ENCODE measurements at places on chromosomes 16 and 17. TPM values are rescaled to one million over a fixed set of nuclear protein-coding genes. Genes with fewer than 3 reads are reported as not detected.

- no peak overlapping the region for H3K27ac ChIP-seq
- no peaks in the 10 kb centered on the region for H3K4me1 ChIP-seq
- H3K27me3 ChIP-seq, result no peaks in the 10 kb centered on the region
- no peak for DNase-seq
Observed at GRCh38 chr16:47847220-47847970, 308.4 kb downstream of the ABCC12 start.

GRCh38 chr17:80449930-80450576 lies 26.4 kb downstream of the NPTX1 start:
- H3K4me1 ChIP-seq, result peaks cover 12% of the 10 kb centered on the region
- H3K27ac ChIP-seq, result no peak overlapping the region
- H3K36me3 ChIP-seq, result no peaks in the 10 kb centered on the region
- no peak overlapping the region for H3K4me3 ChIP-seq
- no peak for DNase-seq

MEIOB gene
- total RNA-seq, result not detected

DNA sequence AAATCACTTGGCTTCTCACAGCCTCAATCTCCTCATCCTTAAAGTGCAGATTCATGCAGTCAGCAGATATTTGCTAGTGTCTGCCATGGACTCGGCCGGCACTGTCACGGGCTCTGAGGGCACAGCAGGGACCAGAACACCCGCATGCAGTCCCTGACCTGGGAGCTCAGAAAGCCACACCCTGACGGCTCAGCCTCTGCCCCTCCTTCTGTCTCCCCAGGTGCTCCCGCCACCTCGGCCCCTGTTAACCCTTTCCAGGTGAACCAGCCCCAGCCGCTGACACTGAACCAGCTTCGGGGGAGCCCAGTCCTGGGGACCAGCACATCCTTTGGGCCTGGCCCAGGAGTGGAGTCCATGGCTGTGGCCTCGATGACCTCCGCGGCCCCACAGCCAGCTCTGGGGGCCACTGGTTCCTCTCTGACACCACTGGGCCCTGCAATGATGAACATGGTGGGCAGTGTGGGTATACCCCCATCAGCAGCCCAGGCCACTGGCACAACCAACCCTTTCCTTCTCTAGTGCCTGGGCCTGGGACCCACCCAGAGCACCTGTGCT lies 28.7 kb downstream of the B9D1 start:
- no peak overlapping the region for H3K4me3 ChIP-seq
- no peaks in the 10 kb centered on the region for H3K4me1 ChIP-seq
- H3K27me3 ChIP-seq, result peaks cover 10% of the 10 kb centered on the region
- no peak for DNase-seq
- no peak overlapping the region for H3K27ac ChIP-seq

CDH3 gene
- total RNA-seq, result 0.28 TPM

KLHL11 gene
- 13.6 TPM for total RNA-seq

GRCh38 chr16:72794319-72794718 lies 253.6 kb downstream of the ZFHX3 start:
- no peak overlapping the region for H3K27ac ChIP-seq
- H3K4me3 ChIP-seq, result no peak overlapping the region
- peaks cover 13% of the 10 kb centered on the region for H3K27me3 ChIP-seq
- H3K36me3 ChIP-seq, result peaks cover 17% of the 10 kb centered on the region
- H3K4me1 ChIP-seq, result no peaks in the 10 kb centered on the region

NPB gene
- total RNA-seq, result 1.0 TPM

DRC7 gene
- not detected for total RNA-seq

CCDC78 gene
- total RNA-seq, result 6.1 TPM

DNA sequence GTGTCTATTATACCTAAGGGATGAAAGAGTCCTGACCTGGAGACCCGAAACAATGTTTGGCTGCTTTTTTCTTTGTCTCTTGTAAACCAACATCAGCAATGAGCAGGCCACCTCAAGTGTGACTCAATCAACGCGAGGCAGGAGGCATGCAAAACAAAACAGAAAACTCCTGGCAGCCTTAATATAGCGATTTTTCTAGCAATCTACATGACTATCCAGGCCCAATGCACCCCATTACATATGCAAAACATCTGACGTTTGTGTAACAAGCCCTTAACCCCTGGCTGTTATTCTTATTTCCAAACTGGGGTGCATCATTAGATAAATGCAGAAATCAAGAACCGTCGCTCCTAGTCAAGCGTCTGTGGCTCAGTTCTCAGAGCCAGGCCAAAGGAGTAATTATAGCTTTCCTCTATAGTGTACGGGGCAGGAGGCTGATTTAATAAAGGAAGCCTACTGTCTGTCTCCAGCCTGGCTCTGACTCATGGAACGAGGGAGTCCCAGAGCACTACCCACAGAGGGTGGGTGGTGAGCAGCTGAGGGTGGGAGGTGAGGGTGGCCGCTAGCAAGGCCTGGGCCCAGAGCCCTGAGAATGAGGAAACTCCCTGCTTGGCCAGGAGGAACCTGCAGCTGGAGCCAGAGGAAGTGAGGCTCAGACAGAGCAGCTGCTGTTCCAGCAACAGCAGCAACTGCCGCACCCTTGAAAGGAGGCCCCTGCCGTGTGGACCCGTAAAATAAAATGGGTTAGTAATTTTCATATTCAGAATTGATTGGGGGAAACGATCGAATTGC lies 43.9 kb downstream of the CHD9 start:
- H3K4me3 ChIP-seq, result peak overlapping the region; percentile 86
- peaks cover 6% of the 10 kb centered on the region for H3K36me3 ChIP-seq
- H3K27me3 ChIP-seq, result no peaks in the 10 kb centered on the region
- H3K27ac ChIP-seq, result peak overlapping the region; percentile 86

GRCh38 chr16:57781741-57782606 lies 20.3 kb downstream of the KIFC3 start:
- peak overlapping the region; percentile 56 for H3K27ac ChIP-seq
- peaks cover 3% of the 10 kb centered on the region for H3K27me3 ChIP-seq
- DNase-seq, result no peak
- H3K4me1 ChIP-seq, result no peaks in the 10 kb centered on the region
- no peak overlapping the region for H3K4me3 ChIP-seq

GRCh38 chr16:66485376-66485775 lies 58.3 kb downstream of the BEAN1 start:
- peak overlapping the region; percentile 40 for H3K27ac ChIP-seq
- H3K36me3 ChIP-seq, result no peaks in the 10 kb centered on the region
- H3K27me3 ChIP-seq, result peaks cover under 1% of the 10 kb centered on the region
- peaks cover 19% of the 10 kb centered on the region for H3K4me1 ChIP-seq

DNA sequence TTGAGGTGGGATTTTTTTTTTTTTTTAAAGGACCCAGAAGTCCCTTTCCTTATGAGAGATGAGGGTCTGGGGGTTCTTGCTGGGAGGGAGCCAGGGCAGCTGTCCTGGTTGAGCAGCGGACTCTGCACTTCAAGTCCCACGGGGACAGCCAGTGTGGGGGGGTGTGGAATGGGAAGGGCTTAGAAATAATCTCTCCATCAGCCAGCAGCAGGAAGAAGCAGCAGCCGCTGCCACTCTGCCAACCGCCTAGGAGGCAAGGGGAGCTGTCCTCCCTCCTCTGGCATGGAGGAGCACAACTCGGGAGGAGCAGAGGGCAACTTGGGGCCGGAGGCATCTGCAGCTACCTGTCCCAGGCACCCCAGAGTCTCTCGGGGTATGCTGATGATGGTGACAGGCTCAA lies at the start of gene KCNG4:
TSS of gene KCNG4 (minus strand) at position 104 of the 400 bp plus-strand sequence. CDS start 2,527 bp downstream, outside the sequence.
- no peaks in the 10 kb centered on the region for H3K36me3 ChIP-seq
- no peak within 1 kb of the TSS for H3K27ac ChIP-seq
- DNase-seq, result no peak
- no peaks in the 10 kb centered on the region for H3K4me1 ChIP-seq
- peaks cover 33% of the 10 kb centered on the region for H3K27me3 ChIP-seq
- H3K4me3 ChIP-seq, result no peak within 1 kb of the TSS

DNA sequence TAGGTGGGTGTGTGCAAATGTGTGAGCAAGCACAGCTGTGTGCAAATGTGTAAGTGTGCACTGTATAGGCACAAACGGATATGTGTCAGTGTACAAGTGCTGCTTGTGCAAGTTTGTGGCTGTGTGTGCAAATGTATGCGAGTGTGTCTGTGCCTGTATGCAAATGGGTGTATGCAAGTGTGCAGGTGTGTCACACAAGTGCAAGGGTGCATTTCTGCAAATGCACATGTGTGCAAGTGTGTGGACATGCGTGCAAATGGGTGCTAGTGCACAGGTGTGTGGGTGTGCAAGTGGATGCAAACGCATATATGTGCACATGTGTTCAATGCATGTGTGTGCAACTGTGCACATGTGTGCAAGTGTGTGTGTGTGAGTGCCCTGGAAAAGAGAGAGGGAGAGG lies 76.5 kb upstream of the TNRC6C start:
- peaks cover 8% of the 10 kb centered on the region for H3K27me3 ChIP-seq
- peak overlapping the region; percentile 87 for H3K4me3 ChIP-seq
- peaks cover 1% of the 10 kb centered on the region for H3K36me3 ChIP-seq
- H3K27ac ChIP-seq, result peak overlapping the region; percentile 99
- peaks cover 36% of the 10 kb centered on the region for H3K4me1 ChIP-seq

DNA sequence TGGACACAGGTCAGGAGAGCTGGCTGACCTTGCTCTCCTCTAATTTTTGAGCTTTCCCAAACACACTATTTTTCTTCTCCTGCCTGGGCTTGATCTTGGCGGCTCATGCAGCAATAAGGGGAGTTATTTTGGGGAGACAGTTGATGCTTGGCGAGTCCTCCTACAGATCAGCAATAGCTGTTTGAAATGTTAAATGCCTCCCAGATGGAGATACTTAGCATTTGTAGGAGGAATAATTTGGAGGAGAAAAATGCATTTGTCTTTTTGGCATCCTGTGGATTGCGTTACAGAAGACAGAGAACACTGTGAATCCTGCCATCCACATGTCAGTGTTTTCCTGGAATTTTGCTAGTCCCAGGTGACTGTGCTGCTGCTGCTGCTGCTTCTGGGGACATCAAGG lies 328.0 kb upstream of the XYLT1 start:
- H3K36me3 ChIP-seq, result no peaks in the 10 kb centered on the region
- H3K4me3 ChIP-seq, result no peak overlapping the region
- H3K27ac ChIP-seq, result no peak overlapping the region
- no peak for DNase-seq
- H3K4me1 ChIP-seq, result no peaks in the 10 kb centered on the region

DNA sequence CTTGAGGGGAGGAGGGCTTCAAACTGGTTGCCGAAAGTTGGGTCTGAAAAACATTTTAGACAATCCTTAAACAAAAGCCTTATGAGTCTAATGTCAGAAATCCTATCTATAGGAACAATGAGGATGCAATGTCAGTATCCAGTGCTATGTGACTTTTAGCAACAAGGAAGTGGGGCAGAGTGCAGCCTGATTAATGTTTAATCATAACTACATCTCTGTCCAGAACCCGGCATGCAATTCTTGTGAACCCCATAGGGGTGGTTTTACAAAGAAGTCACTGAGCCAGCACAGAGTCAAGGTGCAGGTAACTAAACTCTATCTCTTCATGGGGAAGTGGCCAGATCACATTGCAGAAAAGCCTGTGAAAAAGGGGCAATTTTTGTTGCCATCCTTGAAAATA lies 267.5 kb downstream of the HS3ST4 start:
- no peak overlapping the region for H3K27ac ChIP-seq
- H3K36me3 ChIP-seq, result no peaks in the 10 kb centered on the region
- H3K27me3 ChIP-seq, result no peaks in the 10 kb centered on the region
- H3K4me1 ChIP-seq, result no peaks in the 10 kb centered on the region

DNA sequence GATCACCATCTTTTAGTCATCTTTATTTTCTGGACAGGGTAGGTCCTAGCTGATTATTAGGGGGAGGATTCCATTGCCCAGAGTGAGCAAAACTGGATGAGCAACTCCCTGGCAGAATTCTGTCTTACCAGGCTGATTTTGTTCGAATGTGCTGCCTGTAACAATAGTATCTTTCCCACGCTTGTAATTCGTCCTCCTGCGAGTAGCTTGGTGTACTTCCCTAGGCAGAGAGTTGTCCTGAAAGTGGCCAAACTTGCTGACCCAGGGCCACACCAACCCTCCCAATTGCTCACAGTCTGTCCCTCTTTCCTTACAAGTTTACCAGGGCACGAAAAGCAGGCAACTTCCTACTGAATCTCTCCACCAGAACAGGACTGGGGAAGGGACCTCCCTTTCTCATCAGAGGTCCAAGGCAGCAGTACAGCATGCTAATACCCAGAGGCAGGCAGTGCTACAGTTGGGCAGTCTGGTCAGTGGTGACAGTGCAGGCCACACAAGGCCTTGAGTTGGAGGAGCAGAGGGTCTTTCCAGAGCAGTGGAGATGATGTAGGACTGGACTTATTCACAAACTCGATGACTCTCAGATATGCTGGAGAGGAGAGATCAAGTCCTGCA lies 67.8 kb upstream of the NLK start:
- H3K4me3 ChIP-seq, result no peak overlapping the region
- DNase-seq, result no peak
- H3K4me1 ChIP-seq, result no peaks in the 10 kb centered on the region

TNFRSF13B gene
- total RNA-seq, result not detected

DNA sequence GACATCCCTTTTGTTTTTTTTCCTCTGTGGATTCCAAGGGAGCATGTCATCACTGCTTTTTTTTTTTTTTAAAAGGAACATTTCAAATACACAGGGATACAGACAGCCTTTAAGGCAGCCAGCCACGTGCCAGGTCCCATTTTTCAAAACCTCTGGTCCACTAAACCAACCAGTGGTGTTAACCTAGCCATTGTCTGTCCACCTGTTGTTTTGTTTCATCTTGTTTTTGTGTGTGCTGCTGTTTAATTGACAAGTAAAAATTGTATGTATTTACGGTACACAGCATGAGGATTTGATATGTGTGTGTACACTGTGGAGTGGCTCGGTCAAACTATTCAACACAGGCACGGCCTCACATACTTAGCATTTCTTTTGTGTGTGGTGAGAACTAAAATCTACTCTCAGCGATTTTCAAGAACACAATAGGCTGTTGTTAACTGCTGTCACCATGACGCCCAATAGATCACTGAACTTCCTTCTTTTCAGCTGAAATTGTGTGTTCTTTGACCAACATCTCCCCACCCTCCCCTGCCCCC lies 19.2 kb downstream of the TMEM114 start:
- DNase-seq, result no peak
- H3K4me3 ChIP-seq, result no peak overlapping the region
- peaks cover 13% of the 10 kb centered on the region for H3K4me1 ChIP-seq
- no peaks in the 10 kb centered on the region for H3K36me3 ChIP-seq
- H3K27me3 ChIP-seq, result peaks cover 16% of the 10 kb centered on the region

DNA sequence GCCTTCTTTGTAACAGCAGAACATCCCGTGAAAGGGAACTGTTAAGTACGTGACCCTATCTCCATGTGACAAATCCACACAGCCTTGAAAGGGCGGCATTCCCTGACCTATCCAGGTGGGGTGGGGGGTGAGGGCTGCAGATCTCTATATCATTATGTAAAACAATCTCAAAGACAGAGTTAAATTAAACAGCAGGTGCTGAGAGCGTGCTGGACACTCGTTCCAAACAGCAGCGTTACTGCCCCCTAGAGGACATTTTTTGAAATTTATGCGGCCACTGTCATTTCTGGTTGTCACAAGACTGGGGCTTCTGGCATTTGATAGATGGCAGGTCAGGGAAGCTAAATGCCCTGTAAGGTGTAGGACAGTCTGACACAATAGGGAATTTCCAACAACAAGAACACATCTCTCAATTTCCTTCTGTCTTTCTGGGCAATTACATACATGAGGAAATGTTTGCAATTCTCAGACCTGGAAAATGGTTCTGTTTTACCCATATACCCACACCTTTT lies 6.7 kb upstream of the SLC25A39 start:
- no peak overlapping the region for H3K27ac ChIP-seq
- no peak overlapping the region for H3K4me3 ChIP-seq

RSPRY1 gene
- 29.5 TPM for total RNA-seq

- no peaks in the 10 kb centered on the region for H3K4me1 ChIP-seq
- no peak overlapping the region for H3K27ac ChIP-seq
- no peak overlapping the region for H3K4me3 ChIP-seq
Observed at GRCh38 chr16:48818257-48818656, 208.3 kb upstream of the N4BP1 start.

All from activated naive CD8-positive, alpha-beta T cell treated with anti-CD3 and anti-CD28 coated beads, Interleukin-2, amount 10 ng/mL, durations not matched to agents 7 days and 5 days (primary cell).